ENCODE measurements at places on chromosomes 4 and X.

- no peak for DNase-seq
These were observed 95.7 kb upstream of the AFAP1 start for GRCh38 chr4:8035371-8035780.

- no peak for DNase-seq
These were observed 541.4 kb upstream of the BOD1L1 start for GRCh38 chr4:14168919-14169318.

DNA sequence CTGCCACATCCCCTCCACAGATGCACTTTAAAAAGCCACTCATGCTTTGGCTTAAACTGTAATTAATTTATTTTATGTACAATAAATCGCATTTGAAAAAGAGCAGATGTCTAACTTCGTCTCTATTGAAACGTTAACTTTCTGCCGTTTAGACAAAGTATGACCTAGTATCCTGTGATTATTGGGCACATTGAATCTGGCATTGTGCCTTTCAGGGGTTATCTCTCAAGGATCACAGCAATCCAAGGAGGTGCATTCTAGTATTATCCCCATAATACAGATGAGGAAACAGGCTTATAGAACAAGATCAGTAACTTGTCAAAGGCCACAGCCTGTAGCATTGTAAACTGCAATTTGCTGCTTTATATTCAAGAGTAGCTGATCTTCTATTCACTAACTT, 4.6 kb downstream of the RASL11B start:
- DNase-seq: no peak

DNA sequence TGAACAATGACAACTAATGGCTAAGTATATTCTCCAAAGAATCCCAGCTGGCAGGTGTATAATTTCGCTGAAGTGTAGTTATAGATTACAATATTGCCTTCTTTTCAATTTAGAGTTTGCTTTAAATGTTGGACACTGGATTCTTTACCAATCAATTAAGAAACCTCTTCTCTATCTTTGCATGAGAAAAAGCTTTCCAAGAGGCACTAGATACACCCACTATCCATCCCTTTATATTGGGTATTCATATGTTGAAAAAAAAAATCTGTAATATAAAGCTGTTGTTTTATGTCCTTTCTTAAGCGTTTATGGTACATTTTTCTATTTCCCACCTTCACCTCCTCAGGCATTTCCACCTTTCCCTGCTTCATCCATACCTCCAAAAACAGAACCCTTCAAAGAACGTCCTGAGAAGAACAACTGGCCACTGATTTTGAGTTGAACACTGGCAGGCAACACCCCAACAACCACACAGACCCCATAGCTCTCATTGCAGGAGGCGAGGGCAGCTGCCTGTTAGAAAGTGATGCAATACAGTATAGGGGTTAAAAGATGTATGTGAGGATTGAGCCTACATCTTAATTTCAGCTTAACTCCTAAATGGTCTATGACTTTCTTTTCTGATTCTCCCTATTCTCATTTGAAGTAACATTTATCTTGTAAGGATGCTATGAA, 11.8 kb downstream of the ADH6 start:
- no peak for DNase-seq

GRCh38 chr4:163776957-163777356, 282.5 kb downstream of the TMA16 start:
- DNase-seq: no peak

GRCh38 chr4:107643021-107643420, 77.0 kb downstream of the PAPSS1 start:
- no peak for DNase-seq

DNA sequence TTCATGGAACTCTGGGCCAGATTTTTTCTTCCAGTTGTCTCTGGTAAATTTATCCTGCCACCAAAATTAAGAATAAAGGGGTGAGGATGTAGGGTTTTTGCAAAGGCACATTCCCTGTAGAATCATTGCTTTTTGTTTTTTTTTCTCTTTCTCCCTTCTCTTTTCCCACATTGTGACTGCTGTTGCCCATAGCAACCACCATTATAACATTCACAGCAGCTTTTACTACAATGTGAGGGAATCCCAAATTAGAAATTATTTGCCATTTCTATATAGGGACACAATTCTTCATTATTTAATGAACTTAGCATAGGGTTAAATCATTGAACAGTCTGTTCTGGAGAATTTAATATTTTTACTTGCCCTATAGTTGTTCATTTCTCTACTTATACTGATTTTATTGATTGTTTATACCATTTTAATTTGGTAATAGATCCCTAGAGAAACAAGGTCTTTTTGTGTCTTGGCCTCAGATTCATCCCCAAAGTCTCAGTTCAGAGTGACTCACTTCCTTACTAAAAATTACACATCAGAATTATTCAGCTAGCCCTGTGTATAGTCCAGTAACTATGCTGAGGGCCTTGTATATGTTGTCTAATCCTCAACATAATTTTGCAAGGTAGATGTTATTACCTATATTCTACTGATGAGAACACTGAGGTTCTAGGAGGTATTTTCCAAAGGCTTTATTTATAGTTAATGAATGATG, 80.8 kb upstream of the ANK2 start:
- DNase-seq: no peak

DNA sequence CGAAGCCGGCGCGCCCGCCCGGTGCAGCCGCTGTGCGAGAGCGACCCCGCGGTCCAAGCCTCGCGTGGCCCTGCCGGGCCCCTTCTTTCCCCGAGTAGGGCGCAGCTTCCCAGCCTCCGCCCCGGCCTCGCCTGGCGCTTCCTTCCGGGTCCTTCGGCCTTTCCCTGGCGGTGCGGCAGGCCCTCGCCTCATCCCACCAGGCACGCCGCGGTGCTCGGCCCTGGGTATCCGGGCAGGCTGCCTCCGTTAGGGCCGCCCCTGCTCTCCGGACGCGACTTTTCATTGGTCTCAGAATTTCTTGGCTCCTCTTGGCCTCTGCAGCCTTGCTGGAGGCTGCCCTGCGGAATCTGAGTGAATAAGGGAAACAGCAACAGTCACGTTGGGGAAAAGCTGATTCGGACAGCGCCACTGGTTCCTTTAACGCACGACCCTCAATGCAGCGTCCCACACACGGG, 429 bp downstream of the UVSSA start:
- DNase-seq: no peak

DNA sequence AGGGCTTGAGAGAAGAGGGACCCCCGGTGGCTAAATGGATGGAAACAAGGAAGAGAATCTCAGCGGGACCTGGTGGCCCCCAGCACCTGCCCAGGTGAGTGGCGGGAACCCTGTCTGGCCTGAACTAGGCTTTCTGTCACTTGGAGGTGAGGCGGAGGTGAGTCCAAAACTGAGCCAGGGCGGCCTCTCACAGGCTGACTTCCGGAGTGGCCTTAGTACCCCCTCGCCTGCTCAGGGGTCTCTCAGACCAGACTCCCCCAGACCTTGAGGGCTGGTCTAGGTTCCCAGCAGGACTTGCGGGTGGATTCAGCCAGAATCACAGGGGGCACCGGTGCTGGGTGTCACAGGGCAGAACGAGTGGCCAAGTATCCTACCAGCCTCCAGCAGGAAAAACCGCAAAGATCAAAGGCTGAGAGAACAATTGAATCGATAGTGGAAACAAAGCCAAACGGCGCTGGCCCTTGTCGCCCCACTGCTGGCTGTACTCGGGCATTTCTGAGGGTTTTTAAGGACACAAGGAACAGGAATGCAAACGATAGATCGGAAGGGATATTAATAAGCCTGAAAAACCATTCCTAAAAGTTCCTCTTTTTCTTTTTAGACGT, 67.8 kb downstream of the WFS1 start:
- DNase-seq: no peak

DNA sequence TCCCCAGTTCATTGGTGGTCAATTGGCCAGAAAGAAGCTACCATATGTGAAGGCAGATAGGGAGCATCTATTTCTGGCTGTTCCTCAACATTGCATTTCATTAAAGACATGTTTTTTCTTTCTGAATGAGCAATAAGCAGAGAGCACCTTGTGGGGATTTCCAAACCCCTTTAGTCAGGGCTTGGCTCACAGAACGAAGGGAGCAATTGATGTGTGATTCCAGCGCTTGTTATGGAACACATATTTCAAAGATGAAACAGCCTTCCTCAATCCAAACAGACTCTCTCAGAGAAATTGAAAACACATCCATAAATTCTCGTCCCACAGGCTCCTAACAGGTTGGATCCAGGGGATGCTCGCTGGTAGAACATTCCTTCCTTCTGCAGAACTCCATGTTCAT, 84.1 kb downstream of the CLCN4 start:
- DNase-seq: no peak

GRCh38 chr4:163042306-163042705, 124.4 kb downstream of the NAF1 start:
- no peak for DNase-seq

GRCh38 chr4:21768349-21769310, 179.9 kb downstream of the KCNIP4 start:
- no peak for DNase-seq

DNA sequence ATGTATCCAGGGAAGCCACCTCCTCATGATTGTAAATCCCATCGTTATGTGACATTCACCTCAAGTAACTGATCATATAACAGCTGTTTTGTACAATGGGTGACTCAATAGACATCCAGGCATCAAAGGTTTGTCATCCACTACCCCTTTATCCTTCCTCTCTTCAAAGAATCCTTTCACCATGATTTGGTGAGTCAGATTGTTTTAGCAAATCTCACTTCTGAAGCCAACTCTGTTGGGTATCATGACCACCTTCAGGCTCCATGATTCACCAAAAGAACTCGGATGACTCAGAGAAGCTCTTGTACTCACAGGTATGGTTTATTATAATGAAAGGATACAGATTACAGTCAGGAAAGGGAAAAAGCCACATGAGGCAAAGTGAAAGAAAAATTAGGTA, 132.1 kb downstream of the PWWP3B start:
- no peak for DNase-seq

DNA sequence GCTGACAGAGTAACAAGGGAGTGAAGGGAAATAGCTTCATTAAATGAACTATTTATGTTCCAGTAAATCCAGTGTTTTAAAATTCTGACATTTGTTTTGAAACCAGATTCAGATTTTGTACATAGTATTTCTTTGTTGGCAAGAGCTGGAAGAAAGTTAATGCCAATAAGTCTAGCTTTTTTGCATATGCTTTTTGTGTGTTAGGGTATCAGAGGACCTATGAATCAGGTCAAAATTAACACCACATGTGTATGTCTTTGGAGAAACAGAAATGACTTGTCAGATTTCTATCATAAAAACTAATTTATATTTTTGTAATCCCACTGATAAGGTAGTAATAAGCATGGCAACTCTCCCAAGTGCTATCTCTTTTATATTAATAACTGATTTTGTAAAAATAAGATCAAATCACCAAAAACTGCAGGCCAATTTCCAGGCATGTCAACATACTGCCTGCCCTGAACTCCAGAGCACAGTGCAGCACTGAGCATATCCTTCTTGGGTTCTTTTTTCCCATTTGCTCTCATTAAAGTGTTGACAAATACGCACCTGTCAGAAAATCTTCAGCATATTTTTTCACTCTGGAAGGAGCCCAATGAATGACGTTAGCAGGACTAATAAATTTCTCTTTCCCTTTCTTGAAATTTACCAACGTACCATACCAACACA, 65.5 kb downstream of the SH3RF1 start:
- no peak for DNase-seq

- peak; percentile 21 for DNase-seq
These were observed 66.7 kb downstream of the COQ2 start for GRCh38 chr4:83217721-83218522.

- no peak for DNase-seq
These were observed 92.7 kb upstream of the ARX start for GRCh38 chrX:25108481-25108880.

- no peak for DNase-seq
These were observed 103.9 kb downstream of the SYTL5 start for GRCh38 chrX:38110231-38110630.

DNA sequence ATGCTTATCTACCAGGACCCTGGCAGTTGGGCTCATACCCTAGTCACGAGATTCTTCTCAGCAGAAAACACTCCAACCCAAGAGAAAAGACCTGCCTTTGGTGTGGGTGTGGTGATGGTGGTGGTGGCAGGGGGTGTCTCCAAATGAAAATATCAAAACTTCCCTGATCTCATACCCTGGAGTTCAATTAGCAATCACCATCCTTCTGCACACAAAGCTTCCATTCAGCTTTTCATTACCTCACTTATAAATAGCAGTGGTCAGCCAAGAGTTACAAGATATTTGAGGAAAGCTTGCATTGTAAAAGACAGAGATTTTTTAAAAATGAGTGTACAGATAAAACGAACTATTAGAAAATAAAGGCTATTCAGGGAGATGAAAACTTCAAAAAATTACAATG, 580.8 kb upstream of the MAGEB2 start:
- no peak for DNase-seq

- no peak for DNase-seq
These were observed 31.6 kb upstream of the ANXA3 start for GRCh38 chr4:78519962-78520361.

GRCh38 chr4:3862640-3863420, 96.6 kb downstream of the ADRA2C start:
- no peak for DNase-seq

DNA sequence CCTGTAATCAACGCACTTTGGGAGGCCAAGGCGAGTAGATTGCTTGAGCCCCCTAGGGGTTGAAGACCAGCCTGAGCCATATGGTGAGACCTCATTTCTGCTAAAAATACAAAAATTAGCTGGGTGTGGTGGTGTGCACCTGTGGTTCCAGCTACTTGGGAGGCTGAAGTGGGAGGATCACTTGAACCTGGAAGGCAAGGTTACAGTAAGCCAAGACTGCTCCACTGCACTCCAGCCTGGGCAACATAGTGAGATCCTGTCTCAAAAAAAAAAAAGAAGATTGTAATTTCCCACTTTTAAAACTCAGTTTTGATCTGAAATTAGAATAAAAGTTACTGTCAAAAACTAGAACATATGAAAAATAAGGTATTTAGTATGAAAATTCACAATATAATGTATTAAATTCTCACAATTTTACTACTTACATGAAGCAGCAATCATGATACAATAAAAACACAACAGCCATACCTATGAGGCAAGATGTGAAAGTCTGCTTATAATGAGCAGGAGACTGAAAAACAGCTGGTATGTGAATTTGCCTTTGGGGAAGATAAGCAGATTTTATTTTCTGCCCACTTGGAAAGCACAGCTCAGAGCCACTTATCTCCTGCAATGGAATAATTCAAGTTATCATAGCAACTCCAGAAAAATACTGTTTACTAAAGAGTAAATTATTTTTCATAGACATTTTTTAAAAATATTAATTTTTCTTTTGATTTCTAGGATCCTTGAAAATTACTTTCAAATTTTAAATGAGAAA, 50.6 kb downstream of the ZGRF1 start:
- DNase-seq: no peak

- DNase-seq: no peak
These were observed 199.9 kb downstream of the SHOX start for GRCh38 chrX:830532-830931.

- no peak for DNase-seq
These were observed 77.5 kb downstream of the MAGED4 start for GRCh38 chrX:52262195-52262546.

DNA sequence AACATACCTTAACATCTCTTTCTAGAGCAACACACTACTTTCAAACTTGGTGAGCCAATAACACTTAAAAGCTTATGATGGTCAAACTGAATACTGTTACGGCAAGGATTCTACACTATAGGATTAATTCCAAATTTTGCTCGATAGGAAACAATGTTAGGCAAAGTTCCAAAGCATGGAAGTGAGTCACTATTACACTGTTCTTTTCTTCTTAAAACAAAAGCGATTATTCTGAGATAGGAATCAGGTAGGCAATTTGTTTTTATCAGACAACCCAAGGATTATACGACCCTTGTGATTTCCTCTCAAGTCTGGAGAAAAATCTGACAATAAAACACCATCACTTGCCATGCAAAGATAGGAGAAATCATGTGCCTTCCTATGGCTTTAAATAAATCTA, 81.5 kb downstream of the HUWE1 start:
- no peak for DNase-seq
